NCI-H2107 (cell line): ENCODE measurements at places on chromosomes 13 and 19.

DNA sequence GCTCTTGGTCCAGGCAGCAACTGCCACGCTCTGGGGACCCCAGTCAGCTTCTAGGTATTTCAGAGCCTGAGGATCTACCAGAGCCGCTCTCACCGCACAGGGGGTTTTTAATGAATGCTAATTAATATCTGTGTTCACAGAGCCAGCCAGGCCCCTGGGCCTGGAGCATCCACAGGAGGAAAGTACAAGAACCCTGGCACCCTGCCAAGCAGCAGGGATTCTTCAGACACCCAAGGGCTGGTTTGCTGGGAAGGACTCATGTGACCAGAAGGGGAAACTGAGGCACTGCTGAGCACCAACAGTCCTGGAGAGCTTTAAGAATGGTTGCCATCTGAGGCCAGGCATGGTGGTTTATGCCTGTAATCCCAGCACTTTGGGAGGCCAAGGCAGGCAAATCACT, 38.0 kb upstream of the ADGRE5 start:
- DNase-seq = no peak

GRCh38 chr19:4692251-4693077, 22.3 kb upstream of the MYDGF start:
- no peak for DNase-seq

GRCh38 chr13:49341941-49342340, 94.2 kb downstream of the CDADC1 start:
- no peak for DNase-seq

DNA sequence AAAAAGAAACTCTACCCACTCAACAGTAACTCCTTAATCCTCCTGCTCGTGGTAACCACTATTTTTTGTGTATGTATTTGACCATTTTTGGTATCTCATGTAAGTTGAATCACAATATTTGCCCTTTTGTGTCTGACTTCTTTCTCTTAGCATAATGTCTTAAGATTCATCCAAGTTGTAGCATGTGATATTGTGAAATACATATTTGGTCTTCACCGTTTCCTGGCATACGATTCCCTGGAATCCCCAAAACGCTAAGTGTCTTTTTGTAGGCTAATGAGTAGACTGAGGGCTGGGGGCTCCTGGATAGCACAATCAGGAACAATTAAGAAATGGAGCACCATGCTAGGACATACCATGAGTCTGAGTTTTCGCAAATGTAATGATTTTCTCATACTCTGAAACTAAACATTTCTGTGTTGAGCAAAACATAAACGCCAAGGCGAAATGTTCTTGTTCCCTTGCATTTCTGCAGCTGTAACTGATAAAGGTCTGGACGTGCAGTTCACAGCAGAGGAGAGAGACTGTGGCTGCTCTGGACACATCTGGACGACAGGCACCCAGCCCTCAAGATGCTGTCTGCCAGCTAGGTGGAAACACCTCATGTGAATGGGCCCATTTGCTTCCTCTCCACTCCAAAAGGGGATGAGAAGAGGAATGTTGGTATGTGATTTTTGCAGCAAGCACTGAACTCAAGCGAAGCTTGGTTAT, 38.4 kb downstream of the BRD4 start:
- DNase-seq = no peak

DNA sequence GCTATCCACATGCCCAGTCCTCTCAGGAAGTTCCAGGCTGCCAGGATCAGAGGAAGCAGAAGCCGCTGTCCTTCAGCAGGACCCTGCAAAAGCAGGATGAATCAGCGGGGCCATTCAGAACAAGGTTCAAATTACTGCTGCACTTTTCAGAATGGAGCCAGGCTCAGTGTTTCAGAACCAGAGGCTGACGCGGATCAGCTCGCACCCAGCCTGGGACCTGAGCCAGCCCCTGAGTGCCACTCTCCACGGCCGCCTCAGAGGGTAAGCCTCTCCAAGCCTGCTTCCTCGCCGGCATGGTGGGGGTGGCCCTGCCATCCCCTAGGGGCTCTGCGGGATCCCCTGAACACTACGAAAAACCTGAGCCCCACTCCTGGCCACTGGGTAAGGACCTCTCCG, 24.7 kb downstream of the RASA3 start:
- no peak for DNase-seq

- no peak for DNase-seq
These were observed 42.8 kb downstream of the ADGRE1 start for GRCh38 chr19:6930190-6930589.

DNA sequence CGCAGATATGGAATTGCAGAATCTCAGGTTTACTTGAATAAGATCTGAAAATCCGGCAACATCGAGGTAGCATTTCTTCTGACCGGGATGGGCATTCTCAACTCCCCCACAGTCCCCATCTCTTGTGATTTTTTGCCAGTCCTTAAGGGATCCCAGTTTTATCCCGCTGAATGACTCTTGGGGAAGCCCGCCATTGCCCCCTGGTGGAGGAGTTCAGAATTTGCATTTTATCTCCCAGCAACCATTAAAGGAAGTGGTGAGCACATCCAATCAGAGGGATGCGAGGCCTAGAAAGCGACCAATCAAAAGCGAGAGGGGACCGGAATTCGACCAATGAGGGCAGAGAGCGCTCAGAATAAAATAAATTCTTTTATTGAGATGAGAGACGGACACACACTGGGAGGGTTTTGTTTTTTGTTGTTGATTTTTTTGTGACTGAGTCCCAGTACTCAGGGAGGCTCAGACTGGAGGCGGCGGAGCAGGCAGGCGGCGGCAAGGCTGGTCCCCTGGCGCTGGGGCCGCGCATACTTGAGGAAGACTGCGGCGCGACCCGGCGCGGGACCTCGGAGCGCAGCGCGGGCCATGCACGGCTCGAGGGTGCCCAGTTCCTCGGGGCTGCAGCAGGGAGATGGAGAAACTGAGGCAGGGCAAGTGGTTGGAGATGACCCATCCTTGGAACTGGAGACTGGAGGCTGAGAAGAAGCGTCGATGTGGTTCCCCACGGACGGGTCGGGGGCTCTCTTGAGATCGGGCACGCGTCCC, 3.9 kb upstream of the TTC9B start:
- peak; percentile 68 for DNase-seq

GRCh38 chr13:107301724-107302374, 733.9 kb upstream of the ARGLU1 start:
- no peak for DNase-seq

DNA sequence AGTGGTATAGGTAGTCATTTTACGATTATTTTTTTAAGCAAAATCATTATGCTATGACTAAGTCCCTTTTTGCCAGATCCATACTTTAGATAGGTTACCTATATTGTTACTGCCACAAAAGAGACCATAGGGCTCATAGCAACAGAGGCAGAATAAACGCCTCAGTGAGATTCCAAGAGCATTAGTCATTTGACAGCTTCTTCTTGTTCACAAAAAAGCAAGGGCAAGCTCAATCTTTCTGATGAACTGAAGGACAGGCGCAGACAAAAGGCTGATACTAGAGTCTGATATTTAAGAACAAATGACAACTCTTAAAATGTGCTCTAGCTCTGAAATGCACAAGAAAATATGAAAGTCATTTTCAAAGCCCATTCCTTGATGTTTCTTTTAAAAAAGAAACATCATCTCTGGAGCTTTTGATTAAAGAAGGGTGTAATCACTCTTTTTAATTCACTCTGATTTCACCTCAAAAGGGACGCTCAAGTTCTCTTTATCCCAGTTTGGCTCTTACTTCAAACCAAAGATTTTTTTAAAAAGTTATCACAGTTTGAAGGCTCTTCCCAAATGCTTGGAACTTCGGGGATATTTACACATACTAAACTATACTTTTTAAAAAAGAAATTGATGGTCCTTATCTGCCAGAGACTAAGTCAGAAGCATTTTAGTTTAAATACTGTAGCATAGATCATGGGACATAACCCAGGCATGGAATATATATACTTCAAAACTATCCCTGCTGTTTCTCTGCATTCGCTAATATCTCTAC, 187.2 kb downstream of the EFNB2 start:
- DNase-seq = no peak

- DNase-seq = no peak
These were observed 12.4 kb downstream of the MAST3 start for GRCh38 chr19:18109733-18110608.

- no peak for DNase-seq
These were observed 10.6 kb upstream of the UBE2S start for GRCh38 chr19:55418185-55418584.

- peak; percentile 80 for DNase-seq
These were observed 95.1 kb downstream of the RAB20 start for GRCh38 chr13:110466266-110466915.

DNA sequence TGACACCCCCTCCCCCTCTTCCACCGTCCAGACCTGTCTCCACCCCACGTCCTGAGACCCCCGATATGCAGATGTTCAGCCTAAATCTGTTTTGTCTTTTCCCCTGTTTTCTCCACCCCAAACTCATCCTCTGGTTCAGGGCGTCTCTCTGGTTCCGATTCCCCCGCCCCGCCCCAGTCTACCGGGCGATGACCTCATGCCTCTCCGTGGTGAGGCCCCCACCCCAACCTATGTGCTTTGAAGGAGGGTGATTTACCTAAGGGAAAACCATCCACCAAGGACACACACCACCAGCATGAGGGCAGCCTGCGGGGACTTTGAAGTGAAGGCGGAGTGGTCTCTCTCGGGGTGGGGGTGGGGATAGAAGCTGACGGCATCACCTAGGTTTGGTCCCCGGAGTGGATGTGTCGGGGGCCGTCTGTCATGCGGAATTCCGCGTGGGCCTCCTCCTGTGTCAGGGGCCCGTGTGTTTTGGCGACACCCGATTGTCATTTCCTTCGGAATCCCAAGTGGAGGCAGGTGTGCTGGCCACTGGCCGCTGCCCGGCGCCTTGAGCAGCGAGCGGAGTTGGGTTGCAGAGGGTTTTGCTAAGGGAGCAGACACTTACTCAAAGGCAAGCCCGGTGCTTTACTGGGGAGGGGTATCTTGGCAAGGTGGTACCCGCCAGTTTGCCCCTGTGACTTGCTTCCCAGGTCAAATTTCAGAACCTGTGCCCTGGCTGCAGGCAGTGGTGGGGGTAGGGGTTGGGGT, 1.4 kb downstream of the FZR1 start:
- no peak for DNase-seq

- DNase-seq = no peak
These were observed 27.2 kb downstream of the COMP start for GRCh38 chr19:18763674-18764590.

- DNase-seq = no peak
These were observed 382.8 kb upstream of the ZNF507 start for GRCh38 chr19:31962561-31962996.

- no peak for DNase-seq
These were observed 7.3 kb upstream of the SBK3 start for GRCh38 chr19:55552620-55553019.

- DNase-seq = no peak
These were observed 340.6 kb downstream of the ENOX1 start for GRCh38 chr13:43446126-43446525.

GRCh38 chr19:32012206-32012605, 333.2 kb upstream of the ZNF507 start:
- no peak for DNase-seq

DNA sequence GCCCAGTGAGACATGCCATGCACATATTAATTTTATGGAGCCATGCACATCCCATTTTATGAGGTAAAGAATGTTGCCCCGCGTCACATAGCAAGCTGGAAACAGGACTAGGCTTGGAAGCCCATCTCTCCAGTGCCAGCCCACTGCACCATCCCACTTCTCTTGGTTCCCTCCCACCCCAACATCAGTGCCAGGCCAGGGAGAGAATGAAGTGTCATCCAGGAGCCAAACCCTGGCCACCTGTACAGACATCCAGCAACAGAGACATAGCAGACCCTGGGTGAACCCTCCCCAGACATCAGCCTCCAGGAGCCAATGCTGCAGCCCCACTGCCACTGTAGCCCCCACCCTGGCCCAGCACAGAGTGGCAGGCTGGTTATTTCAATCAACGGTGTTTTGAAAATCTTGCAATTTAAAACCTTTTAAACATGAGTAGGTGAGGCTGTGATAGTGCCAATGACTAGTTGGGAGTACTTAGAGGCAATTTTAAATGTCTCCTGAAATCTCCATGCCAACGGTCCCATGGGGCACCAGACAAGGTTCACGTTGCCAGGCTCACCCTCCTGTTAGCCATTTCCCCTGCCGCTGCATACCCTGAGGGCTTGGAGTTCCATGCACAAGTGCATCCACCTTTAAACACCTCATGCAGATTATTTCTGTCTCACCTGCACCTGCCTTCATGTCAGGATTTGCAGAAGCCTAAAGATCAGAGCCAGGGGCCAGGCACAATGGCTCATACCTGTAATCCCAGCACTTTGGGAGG, 34.7 kb downstream of the VSTM2B start:
- DNase-seq = peak; percentile 47

GRCh38 chr13:20974981-20975585, 72.5 kb upstream of the XPO4 start:
- DNase-seq = no peak

GRCh38 chr13:32639502-32640105, 53.4 kb downstream of the PDS5B start:
- no peak for DNase-seq

- no peak for DNase-seq
These were observed 3.7 kb upstream of the NAT14 start for GRCh38 chr19:55481148-55481793.

DNA sequence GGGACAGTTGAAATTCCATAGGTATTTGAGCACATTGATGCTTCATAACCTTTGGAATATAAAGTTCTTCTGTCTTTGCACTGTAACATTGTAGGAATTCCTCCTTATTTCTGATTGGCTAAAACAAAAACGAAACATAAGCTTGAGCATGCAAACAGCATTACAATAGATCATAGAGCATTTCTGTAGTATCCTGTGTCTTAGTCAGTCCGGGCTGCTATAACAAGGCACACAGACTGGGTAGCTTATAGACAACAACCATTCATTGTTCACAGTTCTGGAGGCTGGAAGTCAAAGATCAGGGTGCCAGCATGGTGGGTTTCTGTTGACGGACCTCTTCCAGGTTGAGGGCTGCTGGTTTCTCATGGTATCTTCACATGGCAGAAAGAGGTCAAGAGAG, 188.7 kb upstream of the SOX21 start:
- no peak for DNase-seq

- DNase-seq = no peak
These were observed 52.2 kb downstream of the TEX26 start for GRCh38 chr13:30984620-30985019.
